ENCODE measurements at places on chromosomes 7 and 10.

- no peak for DNase-seq
Measured at GRCh38 chr10:70561070-70561469, 41.5 kb downstream of the PRF1 start.

DNA sequence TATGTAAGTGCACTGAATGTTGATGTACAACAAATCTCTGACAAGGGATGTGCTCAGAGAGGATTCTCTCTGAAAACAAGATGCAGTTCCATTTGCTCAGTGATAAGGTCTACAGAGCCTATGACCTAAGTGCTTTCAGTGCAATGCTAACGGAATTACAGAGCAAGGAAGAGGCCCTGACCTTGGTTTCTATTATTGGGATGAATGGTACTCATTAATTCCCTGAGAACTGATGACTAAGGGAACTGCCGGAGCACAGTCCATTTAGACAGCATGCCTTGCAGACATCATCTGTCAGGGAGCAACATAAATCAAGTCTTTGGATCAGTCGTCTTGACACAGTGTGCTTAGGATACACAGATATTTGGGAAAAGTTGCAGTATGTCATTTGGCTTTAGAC, 340.8 kb downstream of the PHTF2 start:
- no peak for DNase-seq

GRCh38 chr10:4013651-4014121, 228.7 kb upstream of the KLF6 start:
- no peak for DNase-seq

DNA sequence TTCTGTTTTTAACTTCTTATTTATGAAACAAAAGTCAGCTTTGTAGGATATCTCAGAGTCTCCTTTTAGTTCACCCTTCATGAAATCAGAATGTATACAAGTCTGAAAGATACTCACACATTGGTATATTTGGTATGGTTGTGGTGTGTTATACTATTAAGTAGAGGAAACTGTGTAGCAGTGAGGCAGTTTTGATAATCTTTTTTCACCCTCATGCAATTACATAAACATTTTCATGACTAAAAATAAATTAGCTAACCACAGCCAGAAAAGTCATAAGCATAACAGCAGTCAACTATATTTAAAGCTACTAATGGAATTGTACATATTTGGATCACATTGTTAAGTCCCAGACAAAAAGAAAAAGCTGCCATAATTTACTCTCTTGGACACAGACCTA, 62.1 kb downstream of the FAM185A start:
- DNase-seq: no peak

DNA sequence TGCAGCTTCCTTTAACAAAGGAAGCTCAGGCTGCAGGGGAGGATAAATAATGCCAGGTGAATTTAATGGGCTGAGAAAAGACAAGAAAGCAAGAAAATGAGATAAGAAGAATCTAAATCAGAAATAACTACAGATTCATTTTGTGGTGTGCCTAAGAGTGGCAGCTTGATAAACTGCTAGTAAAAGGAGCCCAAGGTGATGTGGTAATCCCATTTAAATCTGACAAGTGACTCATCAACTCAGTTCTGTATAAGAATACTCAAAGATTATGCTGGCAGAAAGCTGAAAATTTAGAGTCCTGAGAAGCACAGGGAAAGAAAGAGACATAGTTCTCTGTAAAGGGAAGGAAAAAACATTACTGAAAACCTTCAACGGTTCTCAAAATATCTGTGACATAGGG, 109.4 kb upstream of the PDE1C start:
- no peak for DNase-seq

DNA sequence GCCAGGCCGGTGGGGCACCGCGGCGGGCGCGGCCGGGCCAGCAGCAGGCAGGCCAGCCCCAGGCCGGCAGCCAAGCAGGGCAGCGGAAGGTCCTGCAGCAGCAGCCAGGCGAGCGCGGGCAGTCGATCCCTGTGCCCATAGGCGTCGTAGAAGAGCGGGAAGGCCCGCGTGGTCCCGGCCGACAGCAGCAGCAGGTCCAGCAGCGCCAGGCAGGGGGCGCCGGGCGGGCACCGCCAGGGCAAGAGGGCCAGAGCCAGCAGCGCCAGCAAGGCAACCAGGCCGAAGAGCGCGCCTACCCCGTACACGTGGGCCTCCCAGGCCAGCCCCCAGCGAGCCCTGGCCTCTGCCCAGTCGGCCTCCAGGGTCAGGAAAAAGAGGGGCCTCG, 8.4 kb upstream of the RBM28 start:
- no peak for DNase-seq

DNA sequence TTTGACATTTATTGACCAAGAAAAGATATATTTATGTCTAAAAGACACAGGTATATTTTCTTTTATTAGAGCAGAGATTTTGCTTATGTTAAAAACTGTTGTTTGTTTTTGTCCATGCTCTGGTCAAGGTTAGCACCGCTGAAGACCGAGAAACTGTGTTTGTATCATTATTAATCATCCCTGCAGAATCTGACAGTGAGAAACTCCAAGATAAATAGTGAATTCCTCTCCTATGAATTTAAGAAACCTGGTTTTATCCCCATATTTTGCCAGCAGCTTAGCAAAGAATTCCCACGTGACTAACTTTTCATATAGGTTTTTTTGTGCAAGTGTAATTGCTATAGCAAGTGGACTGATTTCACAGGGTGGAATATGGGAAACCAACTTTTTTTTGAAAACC, 77.6 kb downstream of the FRMD4A start:
- DNase-seq: no peak

DNA sequence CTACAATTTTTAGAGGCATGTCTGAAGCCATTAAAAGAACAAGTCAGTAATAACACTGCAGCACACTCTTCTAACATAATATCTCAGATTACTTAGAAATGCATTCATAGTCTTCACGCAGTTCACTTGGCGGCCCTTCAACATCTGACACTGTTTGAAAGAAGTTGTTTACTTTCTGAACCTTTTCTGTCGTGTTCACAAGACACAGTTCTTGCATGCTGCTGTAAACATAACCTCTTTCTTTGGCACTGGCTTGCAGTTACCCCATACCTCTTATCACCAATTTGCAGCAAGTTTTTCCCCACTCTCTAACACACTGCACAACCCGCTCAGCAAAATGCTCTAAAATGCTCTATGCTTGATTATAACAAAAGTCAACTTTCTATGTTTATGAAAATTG, 12.0 kb downstream of the PIP4K2A start:
- no peak for DNase-seq

- DNase-seq: no peak
Measured at GRCh38 chr10:45015590-45015989, 14.9 kb downstream of the ZNF22 start.
